ENCODE measurements at places on chromosomes 4 and X.

GRCh38 chr4:10083331-10083771 lies 33.2 kb downstream of the WDR1 start:
- peak; percentile 33 for DNase-seq

DNA sequence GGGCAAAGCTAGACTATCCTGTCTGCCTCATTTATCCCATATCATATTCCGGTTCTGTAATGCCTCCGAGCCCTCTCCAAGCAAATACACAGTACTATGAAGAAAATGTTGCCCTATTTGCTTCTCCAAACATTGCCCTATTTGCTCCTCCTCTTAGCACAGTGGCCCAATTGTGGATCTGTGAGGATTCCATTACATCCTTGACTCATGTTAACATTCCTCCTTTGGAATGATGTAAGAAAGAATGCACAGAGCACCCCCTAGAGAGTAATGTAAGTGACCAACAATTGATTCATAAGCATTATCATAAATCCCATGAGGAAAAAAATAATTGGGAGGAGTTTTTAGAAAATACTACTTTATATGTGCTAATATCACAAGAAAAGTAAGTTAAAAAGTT lies 11.3 kb upstream of the BTC start:
- no peak for DNase-seq

DNA sequence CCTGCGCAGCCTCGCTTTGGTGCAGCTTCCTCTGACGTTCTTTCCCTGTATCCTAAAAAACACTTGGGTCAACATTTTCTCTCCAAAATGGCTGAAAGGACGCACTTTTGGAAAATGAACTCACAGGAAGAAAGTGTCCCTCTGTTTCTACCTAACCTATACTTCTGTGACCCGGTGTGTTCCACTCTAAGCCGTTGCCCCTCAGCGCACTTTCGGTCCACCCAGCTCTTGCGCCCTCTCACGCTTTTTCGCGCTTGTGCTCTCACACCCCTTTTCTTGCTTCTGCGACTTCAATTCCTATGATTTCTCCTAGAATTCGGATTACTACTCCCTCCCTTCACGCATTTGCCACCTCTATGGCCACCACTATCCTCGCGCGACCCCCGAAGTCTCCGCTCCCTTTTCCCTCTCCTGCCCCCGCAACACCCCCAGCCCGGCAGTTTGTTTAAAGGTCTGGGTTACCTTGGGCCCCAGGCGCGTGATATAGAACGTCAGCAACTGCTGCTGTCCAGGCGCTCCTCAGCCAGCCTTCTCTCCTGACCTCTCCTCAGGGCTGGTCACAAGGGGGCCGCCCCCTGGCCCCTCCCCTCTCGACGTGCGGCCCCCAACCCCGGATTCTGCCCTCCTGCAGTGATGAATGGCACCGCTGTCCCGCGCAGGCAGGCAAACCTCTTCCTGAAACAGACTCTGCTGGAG lies at the start of gene USP51:
Gene USP51, minus strand, starts transcription at position 535 of the 696 bp plus-strand sequence. CDS start 909 bp downstream, outside the sequence.
- peak; percentile 73 for DNase-seq

DNA sequence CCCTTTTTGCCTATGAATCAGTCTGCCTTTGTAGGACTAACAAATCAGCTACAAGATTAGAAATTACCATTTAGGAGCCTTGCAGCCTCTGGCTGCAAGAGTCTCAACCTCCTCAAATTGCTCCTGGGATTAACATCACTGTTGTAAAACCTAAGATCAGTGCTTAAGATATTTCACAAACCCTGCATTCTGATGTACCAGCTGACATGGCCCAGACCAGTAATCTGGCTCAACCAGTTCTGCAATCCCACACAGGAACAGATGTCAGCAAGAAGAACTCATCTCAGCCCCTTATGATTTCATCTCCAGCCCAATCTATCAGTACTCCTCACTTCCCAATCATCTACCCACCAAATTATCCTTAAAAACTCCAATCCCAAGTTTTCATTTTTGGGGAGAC lies 32.5 kb upstream of the AADAT start:
- no peak for DNase-seq

DNA sequence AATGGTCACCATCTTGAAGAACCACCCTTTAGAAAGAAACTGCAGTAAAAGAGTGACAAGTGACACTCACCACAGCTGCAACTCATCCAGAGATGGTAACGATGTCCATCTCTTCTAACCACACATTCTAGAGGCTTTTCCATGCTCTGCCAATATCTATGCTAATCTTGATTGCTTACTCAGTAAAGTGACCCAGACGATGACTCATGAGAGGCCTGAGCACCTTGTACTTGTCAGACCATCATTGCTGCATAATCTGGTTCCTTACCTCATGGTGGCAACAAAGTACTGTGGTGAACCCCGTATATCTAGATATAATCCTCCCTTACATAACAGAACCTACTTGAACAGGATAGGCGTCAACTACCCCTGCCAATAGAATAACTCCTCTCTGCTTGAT lies 75.6 kb downstream of the CCNG2 start:
- no peak for DNase-seq

DNA sequence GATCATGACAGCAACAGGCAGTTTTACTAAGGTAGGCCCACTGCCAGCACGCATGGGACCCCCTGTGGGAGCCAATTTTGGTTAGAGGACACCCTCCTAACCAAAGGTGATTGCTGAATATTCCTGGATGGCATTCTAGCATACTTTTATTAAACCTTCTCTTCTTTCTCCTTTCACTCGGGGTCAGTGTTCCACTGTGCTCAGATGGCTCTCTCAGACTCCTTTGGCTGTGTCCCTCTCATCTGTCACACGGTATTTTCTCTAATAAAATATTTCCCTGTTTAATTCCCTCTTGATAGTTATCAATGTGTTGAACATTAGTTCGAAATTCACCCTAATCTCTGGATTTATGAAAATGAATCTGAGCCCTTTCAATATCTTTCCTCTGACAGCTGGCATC lies 1315.3 kb downstream of the FSTL5 start:
- DNase-seq = no peak

- no peak for DNase-seq
Measured at GRCh38 chr4:73653695-73654106, 33.5 kb upstream of the RASSF6 start.

DNA sequence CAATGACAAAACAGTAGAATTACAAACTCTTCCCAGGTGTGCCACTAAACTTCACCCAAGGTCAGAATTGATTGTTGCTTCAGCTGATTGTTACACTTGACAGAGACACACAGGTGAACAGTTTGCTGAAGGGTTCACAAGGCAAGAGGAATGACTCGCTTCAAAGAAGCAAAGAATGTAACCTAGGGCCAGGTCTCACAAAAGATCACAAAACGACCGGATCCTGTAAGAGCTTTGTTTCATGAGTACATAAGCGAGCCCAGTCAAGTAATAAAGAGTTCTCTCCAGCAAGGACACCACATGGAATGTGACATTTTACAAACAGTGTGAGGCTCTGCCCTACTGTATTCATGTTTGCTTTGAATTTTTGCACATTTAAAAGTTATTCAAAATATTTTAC lies 9.1 kb downstream of the LNX1 start:
- DNase-seq = no peak

DNA sequence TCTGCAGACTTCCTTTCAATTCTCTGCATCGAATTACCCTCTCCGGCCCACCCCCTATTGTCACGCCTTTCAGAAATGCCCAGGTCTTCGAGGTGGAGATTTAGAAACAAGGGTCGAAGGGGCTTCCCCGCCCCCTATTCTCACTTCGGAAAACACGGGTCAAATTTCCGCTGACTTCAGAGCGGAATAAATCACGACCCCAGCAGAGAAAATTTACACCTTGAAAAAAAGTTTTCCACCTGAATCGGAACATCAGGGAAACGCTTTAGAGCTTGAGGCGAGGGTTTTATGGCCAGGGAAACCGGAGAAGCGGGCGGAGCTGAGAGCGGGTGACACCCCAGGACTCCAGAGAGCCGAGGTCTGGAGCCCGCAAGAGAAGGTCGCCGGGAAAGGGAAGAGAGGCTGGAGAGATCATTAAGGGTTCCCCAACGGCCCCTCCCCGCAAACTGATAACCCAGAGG lies 1.6 kb downstream of the SHISA3 start:
- DNase-seq = no peak

GRCh38 chrX:64192673-64193072 lies 12.8 kb downstream of the AMER1 start:
- no peak for DNase-seq

DNA sequence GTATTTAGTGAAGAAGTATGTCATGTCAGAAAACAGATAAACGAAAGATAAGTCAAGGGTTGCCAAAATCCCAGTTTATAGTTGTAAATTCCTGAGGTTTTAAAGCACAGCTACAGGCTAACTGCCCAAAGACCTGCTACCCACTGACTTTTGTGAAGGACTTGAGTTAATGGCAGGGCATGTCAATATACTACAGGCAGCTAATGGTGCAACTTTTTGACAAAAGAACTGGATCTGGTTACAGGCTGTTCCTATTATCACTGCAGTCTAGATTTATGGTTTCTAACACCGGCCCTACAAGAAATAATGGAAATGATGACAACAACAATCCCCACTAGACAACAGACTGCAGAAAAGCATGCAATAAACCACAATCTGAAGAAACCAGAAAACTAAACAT lies 6.4 kb downstream of the SCML2 start:
- no peak for DNase-seq

DNA sequence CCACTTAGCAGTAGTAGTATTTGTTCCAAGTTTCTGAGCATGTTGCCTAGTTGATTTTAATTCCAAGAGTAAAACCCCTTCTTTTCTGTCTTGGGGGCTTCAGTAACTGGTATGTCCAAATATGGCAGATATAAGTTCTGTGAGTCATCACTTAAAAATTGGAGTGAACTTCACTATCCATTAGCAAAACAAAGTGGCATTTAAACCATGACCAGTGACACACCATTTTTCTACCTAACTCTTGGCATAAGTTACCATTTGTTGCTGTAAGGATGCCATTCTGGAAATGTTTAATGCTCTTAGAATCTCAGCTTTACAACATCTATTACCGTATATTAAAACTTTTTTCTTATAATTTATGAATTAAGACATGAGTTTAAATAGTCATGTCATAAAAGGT lies 102.0 kb downstream of the CBR4 start:
- no peak for DNase-seq

DNA sequence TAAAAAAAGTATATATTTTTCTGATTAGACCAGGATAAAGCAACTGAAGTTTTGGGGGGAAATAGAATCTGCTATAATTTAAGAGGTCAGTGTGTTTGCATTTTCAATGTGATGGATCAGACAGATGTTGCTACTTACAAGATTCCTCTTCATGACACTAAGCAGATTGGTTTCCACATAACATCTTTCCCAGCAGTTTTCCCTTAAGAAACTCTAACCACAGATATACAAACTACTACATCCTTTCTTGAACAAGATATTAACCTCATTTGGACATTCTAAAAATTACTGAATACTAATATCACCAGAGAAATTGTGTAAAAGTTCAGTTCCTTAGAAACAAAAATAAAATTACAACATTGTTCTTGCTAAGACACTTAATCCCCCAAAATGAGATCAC lies 106.7 kb upstream of the GUCY1A1 start:
- DNase-seq = no peak

DNA sequence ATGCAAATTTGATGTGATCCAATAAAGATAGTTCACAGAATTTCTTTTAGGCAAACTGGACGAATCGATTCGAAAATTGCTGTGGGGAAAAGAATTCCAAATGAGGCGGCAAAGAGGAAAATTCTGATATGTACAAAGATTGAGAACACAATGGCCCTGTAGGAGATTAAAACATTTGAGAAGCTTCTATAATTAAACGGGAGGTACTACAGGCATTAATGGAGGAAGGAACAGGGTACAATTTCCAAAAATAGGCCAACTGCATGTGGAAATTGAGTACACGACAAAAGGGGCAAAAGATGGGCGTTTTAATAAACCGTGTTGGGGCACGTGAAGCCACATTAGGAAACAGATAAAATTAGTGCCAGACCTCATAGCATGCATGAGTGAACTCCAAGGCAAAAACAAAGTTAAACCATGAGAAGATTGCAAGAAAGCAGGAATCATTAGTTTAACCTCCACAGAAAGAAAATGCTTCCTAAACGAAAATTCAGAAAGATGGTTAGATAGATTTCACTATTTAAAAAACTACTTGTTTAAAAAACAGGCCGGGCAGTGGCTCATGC lies 68.4 kb downstream of the DHRSX start:
- no peak for DNase-seq

DNA sequence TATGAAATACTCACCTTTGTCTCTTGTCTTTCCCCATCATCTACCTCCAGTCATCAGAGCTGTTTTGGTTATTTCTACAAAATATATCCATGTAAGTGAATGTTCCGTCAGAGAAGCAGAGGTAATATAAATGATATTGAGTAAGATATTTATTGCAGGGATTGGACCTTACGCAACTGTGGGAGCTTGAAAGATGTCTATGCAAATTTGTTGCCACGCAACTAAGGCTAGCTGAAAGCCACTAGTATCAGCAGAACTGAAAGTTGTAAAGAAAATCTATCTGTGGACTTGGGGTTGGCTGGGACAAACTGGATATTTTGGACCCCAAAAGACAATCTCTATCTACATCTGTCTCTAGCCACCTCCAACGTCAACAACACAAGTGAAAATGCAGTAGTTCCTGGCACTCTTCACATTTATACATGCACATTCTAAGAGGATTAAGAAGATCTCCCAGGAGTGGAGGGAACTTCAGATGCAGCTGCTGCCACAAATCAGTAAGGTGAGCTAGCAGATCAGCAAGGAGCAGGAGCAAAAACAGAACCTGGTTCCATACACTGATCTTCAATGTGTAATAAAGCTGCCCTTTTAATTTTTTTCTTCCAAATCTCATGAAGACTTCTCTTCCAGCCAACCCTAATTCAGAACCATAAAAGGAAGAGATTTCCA lies 8.5 kb upstream of the CCSER1 start:
- no peak for DNase-seq

- DNase-seq = no peak
Measured at GRCh38 chr4:187414716-187415115, 580.9 kb upstream of the ZFP42 start.

DNA sequence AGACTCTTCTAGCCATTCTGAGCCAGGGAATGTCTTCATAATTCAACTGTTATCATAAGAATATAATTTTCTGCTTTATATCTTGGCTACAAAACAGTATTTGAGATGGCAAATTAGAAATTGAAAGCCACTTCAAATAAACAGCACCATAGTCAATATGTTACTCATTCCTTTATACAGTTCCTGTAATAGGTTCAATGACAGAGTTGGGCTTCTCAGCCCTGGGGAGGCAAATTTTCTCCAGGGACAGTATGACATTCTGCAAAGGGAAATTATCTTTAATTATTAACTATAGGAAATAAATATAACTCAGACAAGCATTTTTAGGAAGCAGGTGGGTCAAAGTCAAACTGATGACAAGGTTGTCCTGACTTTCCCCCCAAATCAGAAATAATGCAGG lies 71.9 kb upstream of the RPS6KA6 start:
- no peak for DNase-seq

DNA sequence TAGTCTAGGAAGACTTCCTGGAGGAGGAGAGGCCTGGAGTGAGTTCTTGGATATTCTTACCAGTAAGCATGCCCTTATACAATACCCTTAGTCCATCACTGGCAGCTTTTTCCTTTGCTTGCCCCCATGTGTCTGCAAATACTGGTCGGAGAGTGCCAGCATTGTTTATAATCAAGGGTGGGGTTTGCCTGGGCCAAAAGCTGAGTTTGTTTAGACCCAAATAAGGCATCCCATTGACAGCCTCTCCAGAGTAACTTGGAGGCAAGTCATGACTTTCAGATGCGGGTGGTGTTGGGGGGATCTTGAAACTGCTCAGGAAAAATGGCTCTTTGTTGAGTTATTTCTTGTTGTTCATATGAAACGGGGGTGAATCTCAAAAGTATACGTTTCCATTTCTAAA lies 258.4 kb upstream of the TAPT1 start:
- DNase-seq = no peak
